ENCODE measurements at places on chromosomes 12 and 14. TPM values are rescaled to one million over a fixed set of nuclear protein-coding genes. Genes with fewer than 3 reads are reported as not detected.

The JPH4 gene
- not detected for total RNA-seq

The ANO2 gene
- not detected for total RNA-seq

The JDP2 gene
- total RNA-seq: 0.46 TPM

The HOXC13 gene
- total RNA-seq: not detected

The MOAP1 gene
- total RNA-seq: 14.9 TPM

The AKAP3 gene
- total RNA-seq: 4.2 TPM

The KCNH3 gene
- total RNA-seq: 0.39 TPM

The KLRD1 gene
- total RNA-seq: 0.27 TPM

The ADSS1 gene
- 7.3 TPM for total RNA-seq

The CACNA2D4 gene
- 3.8 TPM for total RNA-seq
